ENCODE measurements at places on chromosomes 5 and 9.

DNA sequence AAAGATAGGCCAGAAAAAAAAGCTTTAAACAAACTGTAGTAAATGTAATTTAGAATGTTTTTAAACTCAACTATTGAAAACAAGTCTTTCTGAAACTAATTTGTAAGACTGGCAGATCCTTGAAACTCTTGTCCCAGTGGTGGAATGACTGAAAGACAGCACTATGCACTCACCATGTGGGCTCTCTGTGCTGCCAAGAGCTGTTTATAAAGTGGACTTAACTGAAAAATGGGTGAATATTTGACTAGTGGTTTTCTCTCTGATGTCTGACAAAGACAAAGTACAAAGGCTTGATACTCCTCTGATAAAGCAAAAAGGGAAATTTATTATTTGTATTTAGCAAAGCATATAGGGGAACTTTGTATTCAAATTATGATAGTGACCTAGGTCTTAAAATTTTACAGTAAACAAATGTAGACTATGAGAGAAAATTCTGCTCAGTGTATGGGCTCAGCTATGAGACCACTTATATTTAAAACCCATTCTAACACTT is 635.4 kb downstream of the NR2F1-AS1 start:
- DNase-seq = no peak

GRCh38 chr5:140292212-140293036 is 10.5 kb downstream of the PFDN1 start:
- DNase-seq = no peak

DNA sequence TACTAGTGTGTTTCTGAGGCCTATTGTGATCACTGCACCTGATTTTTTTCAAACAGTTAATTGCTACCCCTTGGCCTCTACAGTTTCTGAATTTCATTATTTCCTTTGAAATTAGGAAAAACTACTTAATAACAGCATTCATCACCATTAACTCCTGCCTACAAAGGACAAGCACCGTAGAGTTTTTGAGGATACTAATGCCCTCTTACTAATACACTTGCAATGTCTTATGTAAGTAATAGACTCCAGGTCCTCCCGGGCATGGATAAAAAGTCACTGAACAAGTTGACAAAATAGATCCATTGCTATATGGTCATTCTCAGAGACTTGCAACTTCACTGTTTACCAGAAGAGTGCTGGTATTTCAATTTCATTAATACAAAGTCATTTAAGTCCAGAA is 1172.5 kb downstream of the CDH12 start:
- no peak for DNase-seq

DNA sequence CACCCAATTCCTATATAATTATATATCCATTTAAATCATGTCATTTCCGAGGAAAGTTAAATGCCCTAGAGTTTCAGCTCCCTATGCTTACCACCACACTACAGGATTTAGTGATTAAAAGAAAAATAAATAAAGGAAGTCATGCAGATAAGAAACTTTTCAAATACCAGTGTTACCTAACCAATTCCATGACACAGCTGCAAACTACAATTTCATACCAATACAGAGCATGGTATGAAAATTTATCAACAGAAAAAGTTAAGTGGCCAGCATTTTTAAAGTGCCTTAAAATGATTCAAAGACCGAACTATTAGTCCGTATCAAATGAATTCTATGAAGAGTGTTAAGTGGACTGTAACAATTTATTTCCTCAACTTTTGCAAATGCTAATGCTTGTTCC is 35.9 kb downstream of the CEP120 start:
- DNase-seq = no peak

DNA sequence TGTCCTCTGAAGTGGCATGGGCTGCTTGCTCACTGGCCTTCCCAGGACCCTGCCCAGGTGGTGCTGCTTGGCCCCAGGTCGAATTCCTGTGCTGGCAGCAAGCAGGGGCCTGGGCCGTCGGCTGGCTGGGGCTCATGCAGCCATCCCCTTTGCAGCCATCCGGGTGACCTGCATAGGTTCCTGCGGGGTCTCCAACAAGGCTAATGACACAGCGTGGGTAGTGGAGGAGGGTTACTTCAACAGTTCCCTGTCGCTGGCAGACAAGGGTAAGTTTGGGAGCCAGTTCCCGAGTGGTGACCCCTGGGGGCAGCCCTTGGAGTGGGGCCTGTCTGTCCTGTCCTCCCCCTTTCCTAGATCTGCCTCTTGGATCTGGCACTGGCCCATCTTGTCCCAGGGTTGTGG is 6.1 kb upstream of the EHMT1 start:
- DNase-seq = no peak

DNA sequence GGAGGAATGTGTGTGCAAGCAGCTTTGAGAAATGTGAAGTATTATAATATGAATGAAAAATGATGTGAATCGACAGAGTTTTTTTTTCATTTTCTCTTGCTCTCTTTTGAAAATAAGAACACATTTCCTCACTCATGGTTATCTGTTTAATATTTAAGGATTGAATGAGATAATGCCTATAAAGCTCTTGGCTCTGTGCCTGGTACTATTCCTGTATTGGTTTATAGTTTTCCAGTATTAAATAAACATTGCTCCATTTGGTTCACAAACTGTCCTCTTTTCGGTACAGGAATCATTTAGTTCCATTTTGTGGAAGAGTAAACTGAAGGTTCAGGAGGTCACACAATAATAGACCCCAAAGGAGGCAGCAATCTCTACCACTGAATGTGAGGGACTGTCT is 1185.5 kb upstream of the WWC1 start:
- no peak for DNase-seq

DNA sequence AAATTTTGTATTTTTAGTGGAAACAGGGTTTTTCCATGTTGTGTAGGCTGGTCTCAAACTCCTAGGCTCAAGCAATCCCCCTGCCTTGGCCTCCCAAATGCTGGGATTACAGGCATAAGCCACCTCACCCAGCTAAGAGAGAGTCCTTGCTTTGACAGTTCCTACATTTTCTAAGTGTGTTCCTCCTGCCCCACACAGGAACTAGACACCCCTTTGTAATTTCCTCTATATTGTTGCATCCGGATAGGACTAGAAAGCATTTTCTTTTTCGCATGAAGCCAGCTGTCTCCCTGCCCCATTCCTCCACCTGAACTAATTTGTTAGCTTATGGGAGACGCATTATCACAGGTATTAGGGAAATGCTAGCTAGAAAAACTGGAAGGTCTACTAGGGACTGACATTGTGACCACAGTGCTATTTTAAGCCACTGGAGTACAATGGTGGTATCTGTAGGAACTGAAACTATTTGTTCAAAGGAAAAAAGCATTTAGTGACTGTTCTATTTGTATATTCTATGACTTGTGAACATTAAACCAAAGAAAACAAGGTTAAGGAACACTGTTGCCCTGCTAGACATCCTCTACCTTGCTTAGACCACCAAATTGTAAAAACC is 214.1 kb downstream of the SMARCA2 start:
- no peak for DNase-seq

DNA sequence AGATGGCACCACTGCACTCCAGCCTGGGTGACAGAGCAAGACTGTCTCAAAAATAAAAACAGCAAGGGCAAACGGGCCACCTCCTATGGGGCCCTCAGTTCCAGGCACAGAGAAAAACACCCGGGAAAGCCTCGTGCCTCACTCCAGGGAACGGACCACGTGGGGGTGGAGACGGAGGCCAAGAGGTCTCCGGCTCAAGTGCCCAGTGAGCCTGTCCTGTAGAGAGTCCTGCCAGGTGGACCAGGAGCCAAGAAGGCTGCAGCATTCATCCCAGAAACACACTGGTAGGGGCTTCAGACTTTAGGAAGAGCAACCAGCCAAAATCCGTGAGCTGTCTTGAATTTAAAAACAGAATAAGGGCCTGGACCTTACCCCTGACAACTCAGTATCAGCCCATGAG is 63.8 kb downstream of the C5orf15 start:
- no peak for DNase-seq

DNA sequence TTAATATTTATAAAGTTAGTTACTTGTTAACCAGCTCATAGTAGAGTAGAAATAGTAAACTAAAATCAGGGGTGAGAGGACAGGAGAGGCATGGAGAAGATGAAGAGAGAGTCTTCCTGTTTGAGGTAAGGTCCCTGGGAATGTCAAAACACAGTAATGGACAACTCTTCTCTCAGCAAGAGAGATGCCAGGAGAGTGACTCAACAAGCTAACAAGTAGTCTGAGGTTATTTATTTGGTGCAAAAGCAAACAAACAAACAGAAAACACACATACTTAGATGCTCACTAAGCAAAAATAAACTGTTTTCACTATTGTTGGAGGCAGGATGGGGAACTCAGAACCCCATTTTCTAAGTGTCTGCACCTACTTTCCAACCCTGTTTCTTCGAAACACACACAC is 333.2 kb upstream of the RFX3 start:
- DNase-seq = no peak

GRCh38 chr5:172224996-172225395 is 31.0 kb downstream of the EFCAB9 start:
- no peak for DNase-seq

- no peak for DNase-seq
Measured at GRCh38 chr9:121050128-121050988, at the start of gene C5. Gene C5, minus strand, starts transcription at chr9:121050275. Its CDS starts 29 bp downstream, at chr9:121050246.

DNA sequence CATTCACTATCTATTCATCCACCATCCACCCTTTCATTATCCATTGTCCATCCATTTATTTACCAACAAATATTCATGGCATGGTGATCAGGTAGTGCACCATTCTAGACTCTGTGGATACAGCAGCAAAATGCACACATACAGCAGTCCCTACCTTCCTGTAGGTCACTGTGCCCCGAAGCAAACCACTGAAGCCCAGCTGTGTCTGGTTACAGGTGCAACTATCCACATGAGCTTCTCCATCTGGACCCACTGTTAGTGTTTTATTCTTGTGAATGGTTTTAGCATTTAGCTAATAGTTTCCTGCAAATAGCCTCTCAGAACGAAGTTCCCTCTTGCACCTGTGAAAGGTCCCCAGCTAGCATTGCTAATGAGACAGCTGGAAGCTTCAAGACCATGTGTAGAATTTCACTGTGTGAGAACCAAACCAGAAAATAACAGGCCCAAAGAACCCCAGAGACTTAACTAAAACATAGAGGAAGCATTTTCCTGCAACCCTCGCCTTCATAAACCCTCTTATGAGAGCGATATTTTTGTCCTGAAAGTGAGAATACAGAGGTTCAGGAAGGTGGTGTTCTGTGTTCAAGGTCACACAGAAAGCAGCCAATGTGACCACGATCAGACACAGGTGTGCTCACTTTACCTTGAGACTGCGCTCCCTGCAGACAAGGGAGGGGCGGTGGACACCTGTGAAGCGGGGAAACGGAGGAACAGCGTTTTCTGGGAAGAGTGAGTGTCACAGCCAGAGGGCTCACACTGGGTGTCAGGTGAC is 18.5 kb downstream of the PAEP start:
- DNase-seq = no peak

- DNase-seq = no peak
Measured at GRCh38 chr5:310941-311434, 10.5 kb upstream of the AHRR start.

DNA sequence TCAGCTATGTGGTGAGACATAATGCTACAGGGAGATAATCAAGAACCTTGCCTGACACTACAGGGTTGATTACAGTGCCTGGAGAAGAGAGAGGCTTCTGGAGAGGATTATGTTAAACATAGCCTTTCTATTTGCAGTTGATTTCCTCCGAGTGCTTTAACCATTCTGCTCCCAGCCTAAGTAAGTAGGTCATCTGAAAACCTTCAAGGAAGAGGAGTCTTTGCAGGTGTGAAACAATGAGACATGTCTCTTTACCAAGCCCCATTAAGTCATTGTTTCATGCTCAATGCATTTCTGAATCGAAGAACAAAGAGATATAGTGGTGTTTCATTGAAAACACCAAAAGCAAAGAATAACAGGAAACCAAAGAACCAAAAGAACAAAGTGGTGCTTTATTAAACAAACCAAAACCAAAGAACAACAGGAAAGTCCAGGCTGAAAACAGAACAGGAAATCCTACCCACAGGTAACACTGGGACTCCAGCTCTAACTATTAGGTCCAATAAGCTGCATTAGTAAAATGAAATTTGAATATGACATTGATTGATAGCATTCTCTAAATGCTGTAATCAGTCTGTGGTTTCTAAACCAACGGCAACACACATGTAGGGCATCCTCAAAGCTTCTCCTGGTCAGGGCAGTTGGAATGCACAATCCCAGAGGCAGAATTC is 113.3 kb upstream of the SPATA31D4 start:
- no peak for DNase-seq

DNA sequence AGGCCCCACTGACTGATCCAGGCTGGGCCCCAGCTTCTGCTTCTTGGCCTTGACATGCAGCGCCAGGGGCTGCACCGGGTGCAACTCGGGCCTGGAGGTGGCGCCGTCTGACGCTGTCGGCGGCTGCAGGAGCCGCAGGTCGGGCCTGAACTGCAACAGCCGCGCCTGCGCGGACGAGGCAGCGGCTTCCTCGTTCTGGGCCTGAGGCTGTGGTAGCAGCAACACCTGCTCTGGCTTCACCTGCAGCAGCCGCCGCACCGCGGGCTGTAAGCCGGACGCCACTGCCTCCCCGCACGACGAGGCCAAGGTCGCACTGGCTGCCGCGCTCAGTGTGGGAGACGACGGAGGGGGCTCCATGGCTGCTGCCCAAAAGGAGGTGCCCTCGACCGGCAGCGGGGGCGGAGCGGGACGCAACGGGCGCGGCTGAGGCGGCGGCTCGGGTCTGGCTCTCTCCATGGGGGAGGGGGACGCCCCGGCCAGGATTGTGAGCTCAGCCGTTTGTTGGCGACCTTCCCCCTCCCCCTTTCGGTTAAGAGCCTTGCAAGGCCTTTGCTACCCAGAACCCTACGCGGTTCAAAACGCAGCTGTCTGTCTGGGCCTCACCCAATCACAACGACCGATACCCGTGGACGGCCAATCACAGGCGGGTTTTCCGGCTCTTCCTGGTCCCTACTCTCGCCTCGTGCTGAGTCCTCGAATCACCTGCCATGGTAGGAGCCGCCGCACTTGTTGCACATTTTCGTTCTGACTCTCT is 438 bp downstream of the SOX30 start:
- no peak for DNase-seq

GRCh38 chr5:95948631-95949030 is 13.0 kb downstream of the ELL2 start:
- no peak for DNase-seq

- no peak for DNase-seq
Measured at GRCh38 chr9:108158236-108158995, 668.8 kb upstream of the KLF4 start.

DNA sequence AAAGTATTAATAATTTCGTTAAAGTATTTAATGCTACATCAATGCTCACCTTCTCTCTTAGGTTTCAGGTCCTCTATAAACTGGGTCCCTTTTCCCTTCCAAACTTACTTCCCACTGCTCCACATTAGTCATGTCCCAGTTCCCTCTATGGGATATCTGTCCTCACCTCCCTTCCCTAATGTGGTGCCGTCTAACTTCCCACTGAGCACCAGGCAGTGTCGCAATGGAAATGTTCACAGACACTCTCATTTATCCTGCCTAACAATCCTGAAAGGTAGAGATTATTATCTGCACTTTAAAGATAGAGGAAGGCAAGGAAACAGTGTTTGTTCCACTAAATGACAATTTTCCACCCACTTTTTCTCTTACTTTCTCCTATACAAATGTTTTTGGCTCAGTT is 329.7 kb downstream of the CWC27 start:
- DNase-seq = no peak

GRCh38 chr9:36935332-36935731 is 98.7 kb downstream of the PAX5 start:
- no peak for DNase-seq

- no peak for DNase-seq
Measured at GRCh38 chr5:36787365-36788093, 89.0 kb upstream of the NIPBL start.

GRCh38 chr5:71471193-71471592 is 15.7 kb downstream of the BDP1 start:
- no peak for DNase-seq
